RPMI8226 (cell line): ENCODE measurements at places on chromosomes 13 and 19.

DNA sequence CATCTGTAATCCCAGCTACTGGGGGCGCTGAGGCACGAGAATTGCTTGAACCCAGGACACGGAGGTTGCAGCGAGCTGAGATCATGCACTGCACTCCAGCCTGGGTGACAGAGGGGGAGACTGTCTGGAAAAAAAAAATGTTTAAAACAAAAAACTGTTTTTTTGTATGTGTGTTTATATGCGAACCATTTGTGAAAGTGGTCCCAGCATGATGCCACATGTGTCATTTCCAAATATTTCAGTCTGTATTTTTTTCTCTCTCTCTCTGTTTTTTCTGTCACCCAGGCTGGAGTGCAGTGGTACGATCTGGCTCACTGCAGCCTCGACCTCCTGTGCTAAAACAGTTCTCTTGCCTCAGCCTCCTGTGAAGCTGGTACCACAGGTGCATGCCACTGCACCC, 37.4 kb downstream of the SAE1 start:
- no peak for DNase-seq

- no peak for DNase-seq
Measured at GRCh38 chr19:13819238-13819637, 24.0 kb downstream of the ZSWIM4 start.

- no peak for DNase-seq
Measured at GRCh38 chr13:20422362-20422761, 103.3 kb downstream of the CRYL1 start.

GRCh38 chr19:17052439-17052838, 22.8 kb downstream of the HAUS8 start:
- DNase-seq = peak; percentile 47

GRCh38 chr19:6733338-6734095, 3.9 kb downstream of the GPR108 start:
- DNase-seq = no peak

DNA sequence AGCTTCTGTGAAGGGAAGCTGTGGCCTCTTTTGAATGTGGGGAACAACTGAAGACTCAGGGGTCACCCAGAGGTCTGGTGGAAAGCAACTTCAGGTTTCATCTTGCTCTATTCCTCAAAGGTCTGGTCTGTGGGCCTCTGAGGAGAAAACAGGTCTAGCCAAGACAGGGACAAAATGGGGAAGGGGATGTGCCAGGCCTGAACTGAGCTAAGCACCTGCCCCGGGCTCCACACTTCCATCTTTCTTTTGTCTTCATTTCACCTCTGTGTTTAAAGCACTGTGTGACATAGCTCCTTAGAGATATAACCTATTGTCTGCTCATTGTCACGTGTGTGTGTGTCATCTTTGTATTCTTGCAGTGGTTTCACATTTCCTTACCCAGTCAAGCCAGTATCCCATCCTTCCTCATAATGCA, 19.9 kb upstream of the GDF15 start:
- DNase-seq = no peak

GRCh38 chr13:91228108-91228507, 119.4 kb upstream of the MIR17HG start:
- no peak for DNase-seq

GRCh38 chr13:45809801-45810394, 41.7 kb downstream of the SIAH3 start:
- DNase-seq = peak; percentile 16

DNA sequence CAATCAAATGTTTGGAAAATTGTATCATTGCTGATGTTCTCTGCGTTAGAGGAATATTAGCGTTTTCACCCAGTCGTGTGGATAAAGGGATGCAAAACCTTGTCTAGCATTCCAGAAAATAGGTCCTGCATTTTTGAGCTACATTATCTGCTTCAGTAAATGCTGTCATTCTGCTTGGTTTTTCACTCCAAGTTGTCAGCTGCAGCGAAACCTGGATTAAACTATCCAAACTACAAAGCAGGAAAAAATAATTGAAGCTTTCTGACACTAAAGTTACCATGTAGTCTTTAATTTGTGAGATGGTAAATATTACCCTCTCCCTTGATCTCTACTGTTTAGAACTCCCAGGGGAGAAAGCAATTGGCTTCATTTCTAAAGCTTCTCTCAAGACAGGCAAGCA, 1795.5 kb upstream of the PRR20A start:
- no peak for DNase-seq

GRCh38 chr13:38900188-38900587, 90.4 kb downstream of the STOML3 start:
- no peak for DNase-seq

GRCh38 chr13:46504036-46504435, 48.9 kb upstream of the LRCH1 start:
- no peak for DNase-seq

GRCh38 chr13:39563470-39563735, 39.6 kb downstream of the LHFPL6 start:
- no peak for DNase-seq

GRCh38 chr13:48749699-48750473, 96.2 kb downstream of the CYSLTR2 start:
- peak; percentile 24 for DNase-seq

DNA sequence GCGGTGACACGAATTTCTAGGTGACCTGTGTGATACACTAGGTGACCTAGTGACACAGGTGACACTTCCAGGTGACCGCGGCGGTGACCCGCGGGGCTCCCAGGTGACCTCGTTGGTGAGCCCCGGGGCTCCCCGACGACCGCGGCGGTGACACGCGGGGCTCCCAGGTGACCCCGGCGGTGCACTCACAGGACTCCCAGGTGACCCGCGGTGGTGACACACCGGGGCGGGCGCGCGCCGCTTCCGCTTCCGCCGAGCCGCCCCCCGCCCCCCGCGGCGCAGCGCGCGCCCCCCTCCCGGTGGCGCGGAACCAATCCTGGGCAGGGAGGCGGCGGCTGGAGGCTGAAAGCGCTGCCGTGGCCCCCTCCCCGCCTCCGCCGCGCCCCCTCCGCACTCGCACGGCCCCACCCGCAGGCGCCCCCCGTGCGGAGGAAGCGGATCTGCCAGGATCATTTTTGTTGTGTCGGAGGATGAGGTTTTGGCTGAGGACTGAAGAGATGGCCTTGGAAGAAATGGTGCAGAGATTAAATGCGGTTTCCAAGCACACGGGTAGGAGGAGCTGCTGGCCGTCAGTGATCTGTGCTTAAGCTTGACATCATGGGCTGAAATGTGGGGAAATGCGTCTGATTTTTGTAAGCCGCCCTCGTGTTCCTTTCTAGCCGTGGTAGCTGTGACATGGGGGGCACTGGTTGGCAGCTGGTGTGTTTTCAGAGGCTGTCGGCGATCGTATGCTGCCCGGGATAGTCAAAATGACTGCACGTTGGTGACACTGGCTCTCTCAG, at the start of gene MCF2L:
Gene MCF2L, plus strand, starts transcription at position 305 of the 782 bp plus-strand sequence. Its CDS starts 166 bp downstream, at position 471.
- DNase-seq = peak; percentile 78
